ENCODE measurements at places on chromosomes 1 and 21.

- DNase-seq, result no peak
Measured at GRCh38 chr1:903305-903704, 20.4 kb upstream of the SAMD11 start.

- DNase-seq, result peak; percentile 89
Measured at GRCh38 chr1:48853006-48853405, 76.3 kb upstream of the BEND5 start.

DNA sequence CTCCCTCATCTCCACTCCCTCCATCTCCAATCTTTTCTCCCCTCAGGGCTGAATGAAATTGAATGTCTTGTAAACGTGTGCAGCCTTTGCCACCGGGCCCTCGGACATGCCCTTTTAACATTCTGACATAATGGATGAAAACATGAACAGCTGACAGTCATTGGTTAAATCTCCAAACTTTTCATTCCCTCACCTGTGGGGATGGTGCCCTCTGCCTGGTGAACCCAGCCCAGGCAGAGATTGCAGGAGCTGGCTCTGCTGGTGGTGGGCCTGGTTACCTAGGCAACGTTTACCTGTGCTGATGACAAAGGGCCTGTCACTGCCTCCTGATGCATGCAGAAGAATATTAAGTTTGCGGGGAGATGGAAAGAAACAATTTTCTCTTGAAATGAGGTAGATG is 21.3 kb downstream of the ST6GALNAC3 start:
- no peak for DNase-seq

DNA sequence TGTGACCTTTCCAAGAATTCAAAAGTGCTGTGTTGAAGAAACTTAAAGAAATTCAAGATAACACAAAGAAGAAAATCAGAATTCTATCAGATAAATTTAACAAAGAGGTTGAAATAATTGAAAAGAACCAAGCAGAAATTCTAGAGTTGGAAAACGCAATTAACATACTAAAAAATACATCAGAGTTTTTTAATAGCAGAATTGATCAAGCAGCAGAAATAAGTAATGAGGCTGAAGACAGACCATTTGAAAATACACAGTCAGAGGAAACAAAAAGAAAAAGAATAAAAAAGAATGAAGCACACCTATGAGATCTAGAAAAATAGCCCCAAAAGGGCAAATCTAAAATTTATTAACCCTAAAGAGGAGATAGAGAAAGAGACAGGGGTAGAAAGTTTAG is 218.1 kb upstream of the KAZN start:
- no peak for DNase-seq

DNA sequence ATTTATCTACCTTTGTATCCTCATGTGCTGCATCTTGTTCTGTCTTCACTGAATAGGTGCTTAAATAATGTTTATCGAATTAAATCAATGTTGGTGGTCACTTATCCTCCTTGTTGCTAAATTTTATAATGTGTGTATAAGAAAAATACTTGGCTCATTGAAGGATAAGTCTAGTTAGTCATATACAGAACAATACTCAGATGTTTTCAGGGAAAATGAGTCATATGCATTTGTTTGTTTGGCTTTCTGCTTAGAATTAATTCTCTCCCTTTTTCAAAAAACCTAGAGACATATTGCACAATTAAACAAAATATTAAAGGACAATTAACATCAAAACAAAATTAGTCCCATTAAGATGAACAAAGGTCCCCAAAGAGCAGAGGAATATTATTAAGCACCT is 89.0 kb downstream of the UBE2U start:
- DNase-seq, result no peak

GRCh38 chr1:147892216-147892615 is 10.4 kb upstream of the GJA8 start:
- peak; percentile 13 for DNase-seq

GRCh38 chr21:41349126-41349525 is 12.7 kb upstream of the MX2 start:
- DNase-seq, result no peak

- no peak for DNase-seq
Measured at GRCh38 chr1:168164771-168165170, 14.0 kb upstream of the TIPRL start.

GRCh38 chr1:175877939-175878737 is 134.7 kb upstream of the TNR start:
- DNase-seq, result peak; percentile 44

DNA sequence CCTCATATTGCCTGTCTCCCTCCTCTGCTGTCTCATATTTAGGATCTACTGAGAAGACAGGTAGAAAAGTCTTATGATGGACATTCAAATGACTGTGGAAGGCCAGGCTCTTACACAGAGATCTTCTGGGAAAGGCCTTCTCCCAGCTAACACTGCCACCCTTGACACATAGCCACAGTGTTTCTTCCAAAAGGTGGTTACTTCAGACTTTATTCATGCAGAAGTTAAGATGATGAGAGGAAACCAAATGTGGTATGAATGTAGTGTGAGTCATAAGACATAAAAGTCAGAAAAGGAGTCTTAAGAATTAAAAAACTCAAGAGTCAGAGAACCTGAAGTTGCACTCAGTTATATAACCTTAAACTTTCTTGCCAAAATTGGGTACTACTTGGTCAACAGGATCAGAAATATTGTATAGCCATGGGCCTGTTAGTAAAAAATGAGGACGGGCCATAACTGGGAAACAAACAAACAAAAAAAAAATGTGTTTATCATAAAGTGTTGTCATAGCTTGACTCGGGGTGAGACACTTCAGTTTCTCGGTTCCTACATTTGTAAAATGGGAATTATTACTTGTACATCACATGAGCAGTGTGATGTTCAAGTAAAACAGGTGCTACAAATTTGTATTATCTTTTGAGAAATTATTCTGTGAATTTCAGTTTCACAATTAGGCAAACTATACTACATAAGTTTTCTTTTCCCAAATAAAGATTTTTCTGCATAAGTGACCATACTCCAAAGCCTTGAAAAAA is 1.2 kb upstream of the DENND1B start:
- DNase-seq, result peak; percentile 49

DNA sequence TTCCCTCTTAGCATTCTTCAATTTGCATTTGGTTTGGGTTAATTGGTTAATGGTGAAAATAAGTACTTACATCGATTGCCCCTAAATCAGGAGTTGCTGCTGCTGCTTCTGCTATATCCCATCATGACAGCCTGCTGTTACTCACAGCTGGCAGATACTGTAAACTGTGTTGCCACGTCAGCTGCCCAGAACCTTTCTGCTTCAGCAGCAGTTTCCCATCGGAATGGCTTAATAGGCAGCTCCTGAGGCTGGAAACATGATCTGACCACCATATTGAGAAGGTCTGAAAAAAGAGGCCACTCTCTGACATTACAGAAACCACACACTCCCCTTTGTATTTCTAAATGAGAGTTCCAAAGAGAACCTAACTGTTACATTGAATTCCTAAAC is 14.3 kb upstream of the SEC16B start:
- DNase-seq, result peak; percentile 79

DNA sequence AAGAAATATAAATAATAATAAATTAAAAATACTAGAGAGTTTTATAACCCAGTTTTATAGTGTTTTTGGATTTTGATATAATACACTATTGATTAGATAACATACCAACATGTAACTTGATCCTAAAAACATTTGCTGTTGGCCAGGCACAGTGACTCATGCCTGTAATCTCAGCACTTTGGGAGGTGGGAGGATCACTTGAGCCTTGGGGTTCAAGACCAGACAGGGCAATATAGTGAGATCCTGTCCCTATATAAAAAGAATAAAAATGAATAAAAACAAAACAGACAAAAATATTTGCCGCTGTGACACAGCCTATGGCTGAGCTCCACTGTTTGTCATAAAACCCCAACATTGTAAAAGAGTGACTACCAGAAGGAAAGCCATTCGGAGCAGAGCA is 26.1 kb downstream of the VPS13D start:
- DNase-seq, result no peak

DNA sequence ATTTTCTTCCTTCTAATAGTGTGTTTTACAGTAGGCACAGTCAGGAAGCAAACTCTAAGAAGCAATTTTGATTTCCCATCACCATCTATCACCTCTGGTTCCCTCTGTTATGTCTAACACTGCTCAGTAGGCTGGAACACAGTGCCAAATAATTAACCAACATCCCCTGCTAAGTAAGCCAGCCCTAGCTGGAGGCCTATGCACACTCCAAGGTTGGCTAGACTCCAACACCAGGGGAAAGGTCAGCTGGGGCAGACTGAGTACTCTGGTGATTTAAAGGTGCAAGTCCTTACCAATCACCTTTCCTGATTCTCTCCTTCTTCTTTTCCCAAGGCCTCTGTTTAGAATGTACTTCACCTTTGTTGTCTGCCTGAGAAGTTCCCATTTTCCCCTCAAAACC is 46.5 kb upstream of the BEND5 start:
- no peak for DNase-seq

- DNase-seq, result peak; percentile 12
Measured at GRCh38 chr1:184027826-184028695, 9.5 kb downstream of the COLGALT2 start.

Data from H4 (cell line).